Hepatocyte (in vitro differentiated cells): ENCODE measurements at places on chromosomes 3 and 15. TPM values are rescaled to one million over a fixed set of nuclear protein-coding genes. Genes with fewer than 3 reads are reported as not detected.

The ARPP21 gene
- total RNA-seq, result not detected in 2 replicates

DNA sequence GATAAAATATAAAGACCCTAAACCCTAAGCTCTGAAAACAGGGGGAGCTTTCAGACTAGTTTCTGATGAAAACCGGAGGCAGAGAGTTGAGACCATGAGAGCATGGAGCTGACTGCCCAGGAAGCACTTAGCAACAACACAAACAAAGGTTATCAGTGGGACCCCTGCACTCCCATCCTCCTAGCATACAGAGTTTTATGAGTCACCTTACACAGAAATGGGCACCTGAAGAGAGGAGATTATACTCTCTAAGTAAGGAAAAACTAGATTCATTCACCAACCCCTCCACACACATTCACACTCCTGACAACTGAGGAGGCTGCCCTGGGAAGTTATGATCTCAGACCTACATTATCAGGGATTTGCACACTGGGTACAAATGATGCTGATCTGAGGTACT lies 261.7 kb downstream of the ULK4 start:
- no peak overlapping the region for H3K27ac ChIP-seq
- no peak overlapping the region for H3K4me3 ChIP-seq
- H3K4me1 ChIP-seq, result no peaks in the 10 kb centered on the region
- no peaks in the 10 kb centered on the region for H3K36me3 ChIP-seq
- DNase-seq, result no peak

GRCh38 chr3:162250782-162251181 lies 754.2 kb downstream of the OTOL1 start:
- no peaks in the 10 kb centered on the region for H3K36me3 ChIP-seq
- H3K27ac ChIP-seq, result no peak overlapping the region
- H3K4me3 ChIP-seq, result no peak overlapping the region
- no peaks in the 10 kb centered on the region for H3K27me3 ChIP-seq
- no peak for DNase-seq
- no peaks in the 10 kb centered on the region for H3K4me1 ChIP-seq

The PLA2G4D gene
- total RNA-seq, result 0.04 and 0.17 TPM in 2 replicates

The LTF gene
- 0.40 and 1.8 TPM in 2 replicates for total RNA-seq

GRCh38 chr15:62453375-62453774 lies 288.3 kb upstream of the C2CD4B start:
- H3K4me3 ChIP-seq, result no peak overlapping the region
- no peaks in the 10 kb centered on the region for H3K36me3 ChIP-seq
- DNase-seq, result no peak

- peaks cover 3% of the 10 kb centered on the region for H3K4me1 ChIP-seq
- no peak for DNase-seq
- peaks cover 28% of the 10 kb centered on the region for H3K27me3 ChIP-seq
- H3K4me3 ChIP-seq, result no peak overlapping the region
These were observed 4.5 kb downstream of the GPR156 start for GRCh38 chr3:120280566-120280965.

The ISLR gene
- 31.4 and 36.4 TPM in 2 replicates for total RNA-seq

GRCh38 chr15:40582726-40583246 lies 11.3 kb upstream of the KNL1 start:
- H3K27me3 ChIP-seq, result peaks cover 3% of the 10 kb centered on the region
- DNase-seq, result no peak
- no peaks in the 10 kb centered on the region for H3K4me1 ChIP-seq
- H3K27ac ChIP-seq, result no peak overlapping the region
- H3K4me3 ChIP-seq, result no peak overlapping the region

The NR1I2 gene
- total RNA-seq, result 7.0 and 7.1 TPM in 2 replicates

The SLC12A6 gene
- total RNA-seq, result 12.2 and 13.1 TPM in 2 replicates

DNA sequence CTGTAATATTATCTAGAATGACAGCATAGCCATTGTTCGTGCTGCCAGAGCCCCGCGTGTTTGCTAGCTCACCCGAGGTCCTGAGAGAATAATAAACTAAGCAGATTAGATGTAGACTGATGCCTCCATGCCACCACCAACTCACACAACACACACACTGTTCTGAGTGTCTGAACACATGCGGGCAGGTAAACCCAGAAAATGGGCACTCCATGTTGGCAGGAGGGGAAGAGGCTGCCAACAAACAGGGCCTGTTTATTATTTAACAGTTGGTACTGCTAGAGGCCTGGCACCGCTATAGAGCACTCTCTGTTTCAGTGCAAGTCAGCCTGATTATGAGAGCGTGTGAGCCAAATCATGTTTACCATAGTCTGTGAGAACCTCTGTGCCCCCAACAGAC lies 299.0 kb downstream of the ZBTB20 start:
- no peak overlapping the region for H3K27ac ChIP-seq
- H3K27me3 ChIP-seq, result no peaks in the 10 kb centered on the region
- H3K4me1 ChIP-seq, result no peaks in the 10 kb centered on the region
- no peak overlapping the region for H3K4me3 ChIP-seq

DNA sequence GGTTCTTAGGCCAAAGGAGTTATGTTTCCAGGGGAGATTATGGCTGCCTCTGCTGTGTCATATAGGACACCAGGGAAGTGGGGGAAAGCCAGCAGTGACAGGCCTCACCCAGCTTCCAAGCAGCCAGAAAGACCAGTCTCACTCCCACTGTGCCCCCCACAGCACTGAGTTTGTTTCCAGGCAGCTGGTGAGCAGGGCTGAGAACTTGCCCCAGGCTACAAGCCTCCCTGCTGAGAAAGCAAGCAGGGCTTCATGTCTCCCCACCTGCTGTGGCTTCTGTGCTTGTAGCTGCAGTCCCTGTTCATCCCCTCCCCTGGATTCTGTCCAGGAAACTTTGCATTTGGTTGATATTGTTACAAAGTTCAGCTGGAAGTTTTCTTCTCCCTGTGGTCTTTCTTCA lies 376.3 kb downstream of the PDCD6IP start:
- H3K36me3 ChIP-seq, result no peaks in the 10 kb centered on the region
- H3K27me3 ChIP-seq, result no peaks in the 10 kb centered on the region
- peaks cover 5% of the 10 kb centered on the region for H3K4me1 ChIP-seq
- DNase-seq, result no peak

The LRTM1 gene
- 0.52 TPM in 1 of 2 replicates, not detected in the other for total RNA-seq

The KLF15 gene
- 16.7 and 19.9 TPM in 2 replicates for total RNA-seq

DNA sequence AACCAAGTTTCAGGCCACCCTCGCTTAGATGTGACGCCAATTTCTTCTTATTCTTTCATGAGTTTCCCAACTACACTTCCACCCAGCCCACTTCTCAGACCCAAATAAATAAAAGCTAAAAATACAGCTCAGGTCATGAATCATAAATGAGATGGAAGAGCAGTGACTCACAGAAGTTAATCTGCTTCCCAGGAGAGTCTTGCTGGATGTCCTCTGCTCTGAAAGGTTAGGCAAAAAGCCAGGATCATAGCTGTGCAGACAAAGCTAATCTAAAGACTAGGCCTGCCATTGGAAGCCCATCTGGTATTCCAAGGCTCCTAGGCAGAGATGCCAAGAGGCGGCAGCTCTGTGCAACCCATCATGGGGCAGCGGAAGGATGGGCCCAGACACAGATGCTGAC lies 24.1 kb downstream of the SHC4 start:
- H3K27ac ChIP-seq, result peak overlapping the region; percentile 25
- H3K4me3 ChIP-seq, result no peak overlapping the region
- no peaks in the 10 kb centered on the region for H3K27me3 ChIP-seq

GRCh38 chr3:21750831-21751391 lies at the start of gene ZNF385D:
Gene ZNF385D (minus strand): TSS chr3:21751210. CDS start chr3:21750916, 294 bp downstream.
- DNase-seq, result peak; percentile 69
- no peaks in the 10 kb centered on the region for H3K4me1 ChIP-seq
- no peaks in the 10 kb centered on the region for H3K36me3 ChIP-seq
- H3K27me3 ChIP-seq, result peaks cover 25% of the 10 kb centered on the region
- H3K27ac ChIP-seq, result peak within 1 kb of the TSS; percentile 7

The PLCH1 gene
- 4.2 and 5.8 TPM in 2 replicates for total RNA-seq
